CD4-positive, alpha-beta T cell treated with Interleukin-15 for 1 hour (primary cell): ENCODE measurements at places on chromosomes 3 and 15.

- DNase-seq = no peak
Measured at GRCh38 chr3:105145511-105145910, 221.2 kb upstream of the ALCAM start.

GRCh38 chr3:142218703-142219102, 6.7 kb downstream of the GK5 start:
- DNase-seq = no peak

DNA sequence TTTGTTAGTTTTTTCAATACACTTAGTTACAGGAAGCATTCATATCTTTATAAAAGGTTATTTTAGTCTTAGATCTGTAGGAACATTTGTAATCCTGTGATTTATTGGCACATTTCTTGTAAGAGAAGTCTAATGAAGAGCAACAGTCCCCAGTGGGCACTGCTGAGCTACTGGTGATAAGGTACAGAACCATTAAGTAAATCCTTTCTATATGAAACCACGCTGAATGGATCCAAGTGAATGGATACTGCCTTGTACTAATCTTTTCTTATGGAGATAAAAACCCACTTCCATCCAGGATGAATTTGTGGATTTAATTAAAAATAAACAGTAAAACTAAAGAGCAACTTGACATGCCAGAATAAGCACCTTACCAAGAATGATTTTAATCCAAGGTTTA, 64.0 kb downstream of the SHQ1 start:
- no peak for DNase-seq

DNA sequence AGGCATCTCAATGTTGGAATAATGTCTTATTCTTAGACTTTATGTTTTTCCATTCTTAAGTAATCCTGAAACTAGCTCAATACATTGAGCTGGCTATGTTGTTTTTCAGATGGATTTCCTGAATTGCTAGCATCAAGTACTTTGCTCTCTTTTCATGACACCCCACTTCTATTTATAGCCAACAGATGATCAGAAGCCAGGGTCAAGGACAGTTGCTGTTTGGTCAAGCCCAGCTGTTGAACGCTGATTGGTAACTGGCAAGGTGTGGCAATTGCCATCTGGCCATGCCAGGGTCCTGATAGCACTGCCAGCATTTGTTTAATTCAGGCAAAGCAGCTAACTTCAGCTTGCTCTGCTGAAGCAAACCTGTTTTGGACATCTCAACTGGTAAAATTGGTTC, 46.2 kb upstream of the PLCL2 start:
- DNase-seq = no peak

GRCh38 chr3:177307826-177308225, 110.5 kb upstream of the TBL1XR1 start:
- no peak for DNase-seq

DNA sequence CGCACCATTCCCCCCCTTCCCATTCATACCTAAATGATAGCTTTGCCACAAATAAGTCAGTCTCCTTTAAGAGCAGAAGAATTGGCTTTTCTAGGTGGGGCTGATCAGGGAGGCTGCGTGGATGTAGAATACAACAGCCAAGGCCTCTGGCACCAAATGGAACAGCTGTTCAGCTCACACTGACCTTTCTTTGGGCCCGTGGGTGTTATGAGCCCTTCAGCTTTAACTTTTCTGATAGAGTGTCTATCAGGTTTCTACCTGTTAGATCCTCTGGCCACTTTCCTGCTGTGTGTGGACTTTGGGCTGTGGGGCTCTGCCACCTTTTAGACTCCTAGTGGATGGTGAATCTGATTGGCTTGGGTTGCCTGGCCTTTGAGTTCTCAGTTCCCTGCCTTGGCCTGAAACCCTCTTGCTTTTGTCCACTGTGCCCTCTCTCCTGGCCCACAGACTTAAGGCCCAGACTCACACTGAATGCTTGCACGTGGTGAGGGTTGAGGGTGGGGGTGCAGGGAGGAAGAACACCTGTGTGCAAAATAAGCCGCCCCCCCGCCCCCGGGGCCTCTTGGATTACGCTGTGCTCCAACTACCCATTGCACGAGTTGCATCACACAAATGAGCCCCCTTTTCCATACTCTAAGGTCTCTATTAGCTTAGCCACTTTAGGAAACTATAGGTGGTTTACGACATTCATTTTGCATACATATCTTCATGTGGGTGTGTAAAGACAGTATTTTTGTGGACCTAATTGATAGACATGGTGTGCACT, 1.3 kb upstream of the RFX7 start:
- no peak for DNase-seq

DNA sequence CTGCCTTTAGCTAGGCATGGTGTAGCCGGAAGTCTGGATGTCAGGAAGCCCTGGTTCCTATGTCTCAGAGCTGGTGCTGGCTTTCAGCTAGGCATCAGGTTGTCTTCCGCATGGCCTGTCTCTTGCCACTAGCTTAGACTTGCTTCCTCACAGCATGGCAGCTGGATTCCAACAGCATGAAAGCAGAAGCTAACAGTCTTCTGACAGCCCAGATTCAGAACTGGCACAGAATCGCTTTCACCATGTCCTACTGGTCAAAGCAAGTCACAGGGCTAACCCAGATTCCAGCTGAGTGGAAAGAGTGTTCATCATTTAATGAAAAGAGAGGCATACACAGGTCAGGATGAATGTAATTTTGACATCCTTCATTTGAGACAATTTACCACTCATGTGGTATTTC, 1050.5 kb downstream of the ROBO2 start:
- no peak for DNase-seq

GRCh38 chr3:37279856-37280255, 105.5 kb upstream of the LRRFIP2 start:
- no peak for DNase-seq

DNA sequence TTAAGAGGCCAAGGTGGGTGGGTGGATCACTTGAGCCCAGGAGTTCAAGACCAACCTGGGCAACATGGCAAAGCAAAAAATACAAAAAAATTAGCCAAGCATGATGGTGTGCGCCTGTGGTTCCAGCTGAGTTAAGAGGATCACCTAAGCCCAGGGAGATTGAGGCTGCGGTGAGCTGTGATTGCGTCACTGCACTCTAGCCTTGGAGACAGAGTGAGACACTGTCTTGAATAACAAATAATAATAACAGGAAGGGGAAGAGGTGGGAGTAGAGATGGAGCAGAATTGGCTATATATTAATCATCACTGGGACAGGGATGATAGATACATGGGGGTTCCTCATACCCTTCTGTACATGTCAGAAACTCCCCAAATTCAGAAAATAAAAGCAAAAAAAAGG, 23.8 kb upstream of the NMB start:
- peak; percentile 28 for DNase-seq

DNA sequence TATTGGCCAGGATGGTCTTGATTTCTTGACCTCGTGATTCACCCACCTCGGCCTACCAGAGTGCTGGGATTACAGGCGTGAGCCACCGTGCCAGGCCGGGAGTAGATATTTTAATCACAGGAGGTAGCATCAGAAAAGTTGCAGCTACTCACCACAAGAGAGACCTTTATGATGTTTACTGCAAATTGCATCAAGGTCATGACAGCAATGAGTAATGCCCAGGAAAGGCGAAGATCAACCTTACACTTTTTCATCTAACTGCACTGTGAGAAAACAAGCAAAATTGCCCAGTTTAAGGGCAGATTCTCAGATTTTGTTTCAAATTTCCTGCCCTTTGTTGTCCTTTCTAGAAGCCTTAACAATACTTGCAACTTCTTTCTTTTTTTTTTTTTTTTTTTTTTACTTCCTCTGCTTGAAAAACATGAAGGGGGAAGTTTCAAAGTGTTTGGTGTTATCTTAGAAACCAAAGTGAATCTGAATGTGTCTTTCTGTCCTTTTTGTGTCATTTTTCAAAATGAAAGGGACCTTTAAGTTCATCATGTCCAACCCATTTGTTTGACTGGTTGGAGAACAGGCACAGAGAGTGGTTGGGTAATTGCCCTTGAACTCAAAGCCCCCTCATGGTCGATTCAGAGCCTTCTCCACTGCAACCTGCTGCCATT, 25.0 kb downstream of the TGFBR2 start:
- peak; percentile 61 for DNase-seq

DNA sequence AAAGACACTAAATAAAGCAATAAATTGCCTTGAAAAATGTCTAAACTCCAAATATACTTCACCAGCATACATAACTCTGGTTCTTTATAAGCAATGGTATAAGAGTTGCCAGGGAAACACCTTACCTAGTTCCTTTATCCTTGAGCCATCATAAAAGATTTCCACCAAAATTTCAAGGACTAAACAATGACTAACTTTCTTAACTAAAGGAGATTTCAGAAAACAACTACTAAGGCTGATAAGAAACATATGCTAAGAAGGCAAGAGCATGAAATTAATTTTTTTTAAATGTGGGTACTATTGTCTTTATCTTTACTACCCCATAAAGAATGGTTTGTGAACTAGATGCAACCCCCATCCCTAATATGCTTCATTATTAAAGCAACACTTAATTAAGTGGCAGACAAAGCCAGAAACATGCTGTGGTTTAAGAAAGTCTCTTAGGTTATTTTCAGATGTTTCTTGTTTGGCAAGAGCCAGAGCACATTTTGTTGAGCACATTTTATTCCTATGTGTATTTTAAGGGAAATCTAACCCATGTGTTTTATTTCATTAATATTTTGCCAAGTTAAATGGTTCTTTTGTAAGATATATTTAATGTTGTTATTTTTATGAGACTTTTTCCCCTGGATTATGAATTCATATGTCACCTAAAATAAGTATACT, 17.4 kb upstream of the VEPH1 start:
- no peak for DNase-seq

DNA sequence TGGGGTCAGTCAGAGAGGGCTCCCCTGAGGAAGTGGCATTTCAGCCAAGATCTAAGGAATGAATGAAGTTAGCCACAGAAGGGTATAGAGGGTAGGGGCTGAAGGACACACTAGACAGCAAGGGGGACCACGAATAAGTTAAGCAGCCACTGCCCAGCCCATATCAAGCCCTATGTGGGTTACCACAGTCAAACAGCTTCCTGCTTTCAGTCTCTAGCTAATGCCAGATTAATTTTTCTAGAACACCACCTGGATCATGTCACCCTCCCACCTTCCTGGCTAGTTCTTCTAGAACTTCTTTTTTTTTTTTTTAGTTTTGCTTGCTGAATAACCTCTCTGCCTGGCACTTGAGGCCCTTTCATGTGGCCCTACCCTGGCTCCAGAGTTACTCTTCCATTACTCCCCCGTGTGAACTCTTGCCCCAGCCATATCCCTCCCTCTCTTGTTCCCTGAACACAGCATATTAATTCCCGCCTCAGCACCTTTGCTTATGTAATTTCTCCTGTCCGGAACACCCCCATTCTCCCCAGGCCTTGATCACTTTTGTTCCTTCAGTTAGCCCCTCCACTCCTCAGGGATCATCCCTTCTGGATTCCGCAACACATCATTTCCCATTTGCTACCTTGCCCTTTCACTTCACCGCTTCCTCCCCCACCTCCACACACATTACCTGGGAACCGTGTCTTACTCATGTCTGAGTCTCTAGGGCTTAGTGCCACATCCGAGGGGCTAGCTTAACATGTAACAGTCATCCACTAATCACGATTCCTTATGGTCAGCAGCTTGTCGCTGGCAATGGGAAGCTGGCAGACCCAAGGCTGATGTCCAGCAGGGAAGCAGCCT, 20.6 kb upstream of the BNC1 start:
- DNase-seq = no peak

- DNase-seq = no peak
Measured at GRCh38 chr3:52423173-52423572, 21.7 kb downstream of the SEMA3G start.

GRCh38 chr3:184564685-184565385, 3.2 kb downstream of the EPHB3 start:
- DNase-seq = no peak

- DNase-seq = no peak
Measured at GRCh38 chr3:18853269-18853668, 295.0 kb upstream of the KCNH8 start.

DNA sequence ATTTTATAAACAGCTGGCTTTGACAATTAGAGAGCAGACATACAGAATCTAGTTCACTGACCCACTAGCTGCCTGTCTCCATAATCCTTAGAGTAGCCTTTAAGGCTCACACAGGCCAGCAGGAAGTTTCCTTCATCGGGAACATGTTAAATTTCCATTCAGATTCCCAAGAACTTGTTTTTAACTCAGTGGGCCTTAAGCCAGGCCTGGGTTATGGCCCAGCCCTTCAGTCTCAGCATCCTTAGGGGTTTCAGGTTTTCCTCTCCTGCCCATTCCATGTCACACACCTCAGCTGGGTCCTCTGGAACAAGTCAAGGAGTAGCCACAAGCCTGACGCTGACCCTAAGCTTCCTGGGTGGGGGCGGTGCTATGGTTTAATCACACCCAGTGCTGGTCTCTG, 15.0 kb downstream of the CDAN1 start:
- no peak for DNase-seq

GRCh38 chr15:40325188-40325587, 1.7 kb downstream of the INAFM2 start:
- no peak for DNase-seq

DNA sequence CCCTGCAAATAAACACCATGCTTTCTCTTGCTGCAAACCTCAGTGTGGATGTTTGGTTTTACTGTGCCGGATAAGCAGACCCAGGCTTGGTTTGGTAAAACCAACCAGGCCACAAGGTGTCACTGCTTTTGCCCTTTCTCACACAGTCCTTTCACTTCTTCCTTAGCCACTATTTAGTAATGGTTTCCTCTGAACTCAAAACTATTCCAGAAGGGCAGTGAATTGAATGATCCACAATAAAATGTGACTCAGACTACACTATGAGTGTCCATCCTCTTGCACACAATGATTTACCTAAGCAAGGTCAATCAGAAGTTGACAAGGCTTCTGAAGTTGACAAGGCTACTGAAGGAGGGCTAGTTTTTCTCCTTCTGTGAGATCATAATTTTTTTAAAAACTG, 552.4 kb upstream of the CCDC54 start:
- no peak for DNase-seq

- DNase-seq = no peak
Measured at GRCh38 chr15:93249623-93250022, 160.6 kb upstream of the RGMA start.

DNA sequence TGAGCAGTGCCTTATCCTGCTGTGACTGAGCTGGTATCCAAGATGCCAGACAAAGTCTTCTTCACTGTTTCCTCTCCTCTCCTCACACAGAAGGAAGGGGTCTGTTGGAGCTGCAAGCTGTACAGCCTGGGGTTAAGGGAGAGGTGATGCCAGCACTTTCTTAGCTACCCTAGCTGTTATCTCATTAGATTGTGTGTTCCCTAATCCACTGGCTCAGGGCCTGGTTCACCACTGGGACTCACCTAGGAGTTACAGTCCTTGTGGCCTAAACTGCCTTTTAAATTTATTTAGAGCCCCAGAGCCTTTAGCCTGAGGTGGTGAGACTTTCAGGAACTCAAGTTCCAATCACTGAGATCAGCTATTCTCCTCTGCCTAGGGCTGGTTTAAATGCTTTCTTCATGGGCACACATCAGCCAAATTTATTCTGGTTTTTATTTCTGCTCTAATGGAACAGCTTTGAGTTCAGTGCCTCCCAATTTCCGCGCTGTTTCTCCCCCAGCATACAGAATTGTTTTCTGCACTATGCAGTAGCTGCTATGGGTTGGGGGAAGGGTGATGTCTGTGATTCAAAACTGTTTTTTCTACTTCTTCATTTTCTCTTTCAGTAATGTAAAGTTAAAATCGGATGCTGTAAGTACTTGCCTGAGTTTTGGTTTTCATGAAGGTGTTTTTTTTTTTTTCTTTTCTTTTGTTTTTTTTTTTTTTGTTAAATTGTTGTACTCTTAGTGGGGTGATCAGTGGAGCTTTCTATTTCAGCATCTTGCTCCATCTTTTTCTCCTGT, 198.8 kb downstream of the DOCK3 start:
- no peak for DNase-seq

GRCh38 chr15:95228856-95229555, 997.6 kb downstream of the MCTP2 start:
- no peak for DNase-seq

GRCh38 chr3:21825684-21826083, 74.7 kb upstream of the ZNF385D start:
- DNase-seq = no peak
